Testis (tissue), 5 donors: ENCODE measurements at places on chromosomes 3 and 15. TPM values are rescaled to one million over a fixed set of nuclear protein-coding genes. Genes with fewer than 3 reads are reported as not detected.
A peak's percentile ranks its signal among the peaks of the same experiment; 100 is the strongest.

GRCh38 chr15:63319065-63319464, 41.7 kb downstream of the APH1B start:
- DNase-seq, result no peak

- DNase-seq, result no peak
These were observed 242.1 kb downstream of the THSD4 start for GRCh38 chr15:71357321-71357732.

- peak; percentile 67 for DNase-seq
These were observed at the start of gene THBS1 for GRCh38 chr15:39580485-39581241. TSS of gene THBS1 (plus strand) at chr15:39581079. CDS start at chr15:39581858, 779 bp downstream.

DNA sequence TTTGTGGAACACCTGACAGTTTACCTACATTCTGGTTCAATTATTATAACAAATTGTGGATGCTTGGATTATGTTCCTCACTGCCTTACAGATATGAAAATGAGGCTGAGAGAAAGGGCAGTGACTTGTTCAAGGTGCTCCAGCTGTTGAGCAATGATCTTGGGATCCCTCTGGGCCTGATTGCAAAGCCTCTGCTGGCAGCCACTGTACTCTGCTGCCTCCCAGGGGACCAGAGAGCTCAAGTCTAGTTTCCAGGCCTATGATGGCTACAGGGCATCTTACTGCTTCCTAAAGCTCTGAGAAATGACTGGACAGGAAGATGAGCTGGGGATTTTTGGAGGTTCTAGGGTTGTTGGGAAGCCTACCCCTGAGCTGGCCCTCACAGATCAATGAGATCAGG, 2.3 kb upstream of the SHC4 start:
- DNase-seq, result peak; percentile 74

DNA sequence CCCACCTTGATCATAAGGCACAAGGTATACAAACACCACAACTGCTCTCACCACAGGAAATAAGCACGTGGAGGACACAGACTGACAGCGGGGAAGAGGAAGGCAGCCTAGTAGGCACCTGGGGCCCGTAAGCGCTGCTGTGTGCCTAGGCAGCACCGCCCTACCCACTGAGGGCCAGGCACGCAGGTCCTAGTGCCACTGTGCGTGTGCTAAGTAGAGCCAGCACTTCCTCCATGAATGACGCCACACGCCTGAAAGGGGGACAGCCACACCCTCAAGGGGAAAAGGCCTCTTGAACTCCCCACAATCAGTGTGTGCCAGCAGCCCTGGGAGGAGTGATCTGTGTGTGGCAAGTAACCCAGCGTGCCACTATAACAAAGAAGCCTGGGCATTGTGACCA, 73.0 kb downstream of the ATP1B3 start:
- peak; percentile 15 for DNase-seq

DNA sequence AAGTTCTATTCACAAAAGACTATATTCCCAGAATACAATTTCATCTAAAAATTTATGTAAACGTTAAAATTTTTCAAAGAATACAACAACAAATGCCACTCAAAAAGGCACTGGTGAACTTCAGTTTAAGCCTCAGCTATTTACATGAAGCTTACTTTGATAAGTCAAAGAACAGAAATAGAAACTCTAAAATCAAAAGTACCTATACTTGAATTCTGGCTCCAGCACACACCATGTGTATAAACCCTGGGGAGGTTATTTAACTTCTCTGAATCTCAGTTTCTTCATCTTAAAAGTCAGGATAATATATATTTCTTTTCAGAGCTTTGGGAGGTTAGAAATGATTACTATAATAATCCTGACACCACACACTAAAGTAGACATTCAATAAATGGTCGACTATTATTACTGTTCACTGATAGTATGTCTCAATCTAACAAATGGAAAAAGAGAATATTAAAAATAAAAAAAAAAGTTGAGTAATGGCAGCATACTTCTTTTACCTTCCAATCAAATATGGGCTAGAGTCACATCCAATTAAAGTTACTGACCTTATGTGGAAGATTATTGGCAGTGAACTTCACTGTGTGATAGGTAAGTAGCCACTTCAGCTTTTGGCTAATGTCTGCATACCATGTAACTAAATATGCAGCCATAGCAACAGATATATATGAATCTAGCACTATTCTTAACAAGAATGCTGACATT, 248.4 kb downstream of the ISL2 start:
- no peak for DNase-seq

- DNase-seq, result peak; percentile 74
These were observed 181.1 kb downstream of the MYRIP start for GRCh38 chr3:39990532-39990931.

- no peak for DNase-seq
These were observed 49.2 kb downstream of the PHC3 start for GRCh38 chr3:170132335-170132734.

GRCh38 chr3:18080198-18080689, 337.8 kb upstream of the TBC1D5 start:
- DNase-seq, result no peak

DNA sequence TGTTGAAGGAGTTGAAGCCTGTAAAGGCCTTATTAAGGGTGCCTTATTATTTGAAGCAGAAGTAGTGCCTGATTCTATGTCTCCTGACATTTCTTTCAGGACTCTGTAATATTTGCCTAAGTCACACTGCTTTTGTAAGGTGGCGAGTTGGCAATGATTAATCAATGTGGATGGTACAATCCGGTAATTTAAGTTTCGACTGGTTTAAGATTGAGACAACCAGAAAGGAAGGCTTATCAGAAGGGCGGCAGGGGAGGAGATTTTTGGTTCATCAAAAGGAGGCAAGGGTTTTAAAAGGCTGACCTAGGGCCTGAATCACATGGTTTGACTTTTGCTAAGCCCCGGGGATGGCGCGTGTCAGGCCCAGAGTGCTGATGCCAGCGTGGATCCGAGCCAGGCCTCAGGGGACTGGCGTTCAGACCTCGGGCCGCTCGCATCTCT, 830 bp upstream of the RNF13 start:
- no peak for DNase-seq

- no peak for DNase-seq
These were observed 9.6 kb downstream of the NIPA1 start for GRCh38 chr15:22796079-22796478.

DNA sequence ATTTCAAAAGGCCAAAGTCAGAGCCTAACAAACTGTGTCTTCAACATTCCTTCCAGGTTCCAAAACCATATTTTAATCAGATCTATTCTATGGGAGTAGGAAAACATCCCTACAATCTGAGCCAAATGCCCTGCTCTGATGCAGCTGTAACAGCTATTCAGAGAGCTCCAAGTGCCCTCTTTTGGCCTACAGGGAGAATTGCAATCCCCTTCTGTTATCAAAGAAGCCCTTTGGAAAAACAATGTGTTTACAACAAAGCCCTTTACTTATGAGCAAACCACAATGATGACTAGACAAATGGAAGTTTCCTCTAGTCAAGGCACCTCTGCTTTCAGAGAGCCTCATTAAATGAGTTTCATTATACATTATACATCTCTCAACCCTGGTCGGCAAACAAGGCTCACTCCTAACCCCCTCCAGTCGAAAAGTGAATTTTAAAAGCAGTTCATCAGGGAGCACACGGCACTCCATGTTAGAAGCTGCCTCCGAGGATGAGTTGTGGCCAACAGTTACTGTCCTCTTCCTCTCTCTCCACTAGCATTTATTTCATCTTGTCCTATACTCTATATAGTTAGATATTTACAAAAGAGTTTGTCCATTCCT, 42.6 kb upstream of the TMCO5A start:
- DNase-seq, result peak; percentile 33

DNA sequence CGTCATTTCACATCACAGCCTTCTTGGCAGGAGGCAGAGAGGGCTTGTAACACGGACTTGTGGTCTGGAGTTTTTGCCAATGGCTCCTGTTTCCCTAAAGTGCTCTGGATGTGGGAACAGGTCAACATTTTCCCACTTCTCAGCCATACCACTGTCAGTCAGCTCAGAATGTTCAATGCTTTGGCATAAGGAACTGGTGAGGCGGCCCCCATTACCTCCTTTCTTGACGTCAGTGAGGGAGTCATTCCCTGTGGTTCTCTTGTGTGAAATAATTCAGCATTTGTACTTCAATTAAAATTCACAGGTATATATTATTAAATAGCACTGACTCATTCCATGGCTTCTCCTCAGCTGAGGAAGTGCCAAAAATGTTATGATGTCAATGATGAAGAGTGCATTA, 167.1 kb downstream of the P3H2 start:
- no peak for DNase-seq

- no peak for DNase-seq
These were observed 73.0 kb upstream of the VGLL4 start for GRCh38 chr3:11716573-11717290.

DNA sequence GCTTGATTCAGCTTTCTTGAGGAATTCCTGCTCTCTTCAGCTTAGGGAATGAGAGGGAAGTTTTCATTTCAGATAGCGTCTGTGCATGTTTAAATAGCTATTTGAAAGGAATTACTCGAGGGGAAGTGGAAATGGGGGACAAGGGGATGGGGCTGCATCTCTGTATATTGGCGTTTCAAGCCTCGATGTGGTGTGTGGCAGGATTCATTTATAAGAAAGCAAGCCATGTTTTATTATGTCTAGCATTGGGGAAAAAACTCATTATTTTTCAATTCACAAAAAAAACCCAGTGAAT, 1.0 kb downstream of the ATP2C1 start:
- no peak for DNase-seq

GRCh38 chr15:87461631-87462030, 794.9 kb downstream of the NTRK3 start:
- DNase-seq, result no peak

GRCh38 chr15:99326235-99326634, 75.0 kb downstream of the LRRC28 start:
- DNase-seq, result no peak

DNA sequence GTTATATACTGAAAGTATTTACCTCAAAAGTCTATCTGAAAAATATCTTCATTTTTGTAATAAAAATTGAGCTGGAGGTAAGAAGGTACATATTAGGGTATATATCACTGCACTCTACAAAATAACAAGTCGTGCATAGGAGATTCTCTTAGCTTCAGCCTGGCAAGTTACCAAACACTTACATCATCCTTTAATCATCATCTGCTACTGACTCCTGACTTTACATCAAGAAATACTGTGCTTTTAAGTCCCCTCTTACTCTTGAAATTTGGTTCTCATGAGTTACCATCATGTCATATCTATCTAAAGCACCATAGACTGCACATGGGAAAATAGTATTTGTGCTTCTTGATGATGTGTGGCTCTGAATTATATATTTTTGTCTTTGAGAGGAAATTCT, 50.8 kb downstream of the LYSMD4 start:
- no peak for DNase-seq

EXOSC7 gene
- 66.3 TPM for total RNA-seq

SH2D7 gene
- total RNA-seq, result 1.5 TPM

RRP9 gene
- 18.1 TPM for total RNA-seq

COL6A6 gene
- total RNA-seq, result 1.3 TPM

AADAC gene
- 0.31 TPM for total RNA-seq

HACD3 gene
- total RNA-seq, result 38.6 TPM

COMMD4 gene
- total RNA-seq, result 110 TPM

WWTR1 gene
- 46.5 TPM for total RNA-seq

GRK7 gene
- not detected for total RNA-seq

CELF6 gene
- 22.0 TPM for total RNA-seq

GABRR3 gene
- 0.55 TPM for total RNA-seq

FOXL2NB gene
- total RNA-seq, result 2.8 TPM

SAMMSON gene
- 3.5 TPM for total RNA-seq

PLSCR2 gene
- 9.4 TPM for total RNA-seq
